ENCODE measurements at places on chromosomes 3 and 15. TPM values are rescaled to one million over a fixed set of nuclear protein-coding genes. Genes with fewer than 3 reads are reported as not detected.

The MST1R gene
- 1.8 TPM for total RNA-seq

The MCF2L2 gene
- total RNA-seq, result 1.1 TPM

The ACTC1 gene
- total RNA-seq, result 12,863 TPM

- no peak for DNase-seq
Measured at GRCh38 chr3:50212971-50213370, 7.9 kb downstream of the SLC38A3 start.

- DNase-seq, result no peak
Measured at GRCh38 chr3:46222435-46223161, 14.5 kb upstream of the CCR1 start.

DNA sequence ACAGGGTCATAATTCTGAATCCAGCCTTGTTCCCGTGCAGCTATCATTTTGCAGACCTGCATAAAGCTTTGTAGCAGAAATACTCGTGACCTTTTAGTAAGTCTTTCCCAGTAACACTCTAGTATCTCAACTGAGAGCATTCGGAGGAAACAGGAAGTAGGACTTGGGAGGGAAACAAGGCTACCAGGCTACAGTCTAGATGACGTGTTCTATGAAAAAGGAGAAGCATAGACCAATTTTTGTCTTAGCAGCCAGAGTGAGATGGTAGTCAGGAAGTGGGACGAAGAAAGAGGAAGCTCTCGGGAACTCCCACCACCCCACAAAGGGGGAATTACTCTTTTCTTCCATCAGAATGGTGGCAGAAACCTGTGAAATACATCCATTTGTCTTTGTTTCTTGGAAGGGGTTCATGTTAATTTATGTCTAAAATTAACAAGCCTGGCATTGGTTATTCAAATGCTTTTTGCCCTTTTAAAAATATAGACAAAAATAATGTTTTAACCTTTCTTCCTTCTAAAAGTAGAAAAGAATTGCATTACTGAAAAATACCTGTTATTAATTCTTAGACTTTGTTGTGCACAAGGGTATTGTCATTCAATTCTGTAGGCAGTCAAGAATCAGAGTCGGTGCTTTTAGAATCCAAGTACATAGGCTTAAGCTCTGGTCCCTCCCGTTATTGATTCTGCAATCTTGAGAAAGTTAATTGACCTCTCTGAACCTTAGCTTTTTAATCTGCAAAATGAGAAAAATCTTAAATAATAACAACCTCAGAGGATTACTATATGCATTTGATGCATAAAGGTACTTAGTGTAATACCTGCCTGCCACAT lies 1.6 kb upstream of the SUCNR1 start:
- no peak for DNase-seq

GRCh38 chr3:105394177-105394576 lies 27.5 kb downstream of the ALCAM start:
- no peak for DNase-seq

- no peak for DNase-seq
Measured at GRCh38 chr3:23166276-23166675, 36.9 kb upstream of the UBE2E2 start.

Measured in left cardiac atrium (tissue), 4 donors.